ENCODE measurements at places on chromosomes 13 and 19. TPM values are rescaled to one million over a fixed set of nuclear protein-coding genes. Genes with fewer than 3 reads are reported as not detected.

GRCh38 chr19:37227996-37228395 lies 10.0 kb downstream of the ZNF383 start:
- no peak overlapping the region for H3K27ac ChIP-seq
- H3K4me1 ChIP-seq, result no peaks in the 10 kb centered on the region
- peaks cover 15% of the 10 kb centered on the region for H3K36me3 ChIP-seq
- no peaks in the 10 kb centered on the region for H3K27me3 ChIP-seq

UBXN6 gene
- 110 TPM for total RNA-seq

FZR1 gene
- total RNA-seq, result 48.0 TPM

MEF2B gene
- total RNA-seq, result 3.4 TPM

MYCBP2 gene
- total RNA-seq, result 96.4 TPM

DNA sequence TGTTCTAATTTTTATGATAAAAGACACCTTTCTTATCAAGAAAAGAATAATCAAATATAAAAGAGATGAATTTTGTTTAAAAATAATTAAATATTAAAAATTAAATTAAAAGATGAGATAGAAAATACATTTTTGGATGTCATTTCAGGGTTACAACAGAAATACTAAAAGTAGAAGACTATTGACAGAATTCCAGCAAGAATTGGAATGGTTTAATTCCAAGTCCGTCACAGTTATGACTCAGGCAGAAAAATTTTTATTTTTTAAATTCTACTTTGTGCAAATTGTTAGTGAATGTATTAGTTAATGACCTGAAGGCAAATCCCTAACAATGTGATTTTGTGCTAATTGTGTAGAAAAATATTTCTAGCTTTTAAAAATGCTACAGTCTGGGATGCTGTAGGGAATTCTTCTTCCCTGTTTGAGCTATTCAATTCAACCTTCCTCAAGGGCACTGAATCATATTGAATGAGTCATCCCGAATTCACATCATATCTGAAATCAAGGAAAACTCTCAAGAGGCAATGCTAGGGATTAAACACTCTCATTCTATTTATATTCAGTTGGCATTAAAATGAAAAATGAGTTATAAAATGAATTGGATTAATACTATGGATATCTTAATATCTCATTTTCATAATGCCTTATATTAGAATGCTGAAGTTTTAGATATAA lies 633.5 kb upstream of the ATXN8OS start:
- no peak overlapping the region for H3K27ac ChIP-seq
- no peak for DNase-seq
- no peaks in the 10 kb centered on the region for H3K4me1 ChIP-seq
- no peaks in the 10 kb centered on the region for H3K36me3 ChIP-seq

DNA sequence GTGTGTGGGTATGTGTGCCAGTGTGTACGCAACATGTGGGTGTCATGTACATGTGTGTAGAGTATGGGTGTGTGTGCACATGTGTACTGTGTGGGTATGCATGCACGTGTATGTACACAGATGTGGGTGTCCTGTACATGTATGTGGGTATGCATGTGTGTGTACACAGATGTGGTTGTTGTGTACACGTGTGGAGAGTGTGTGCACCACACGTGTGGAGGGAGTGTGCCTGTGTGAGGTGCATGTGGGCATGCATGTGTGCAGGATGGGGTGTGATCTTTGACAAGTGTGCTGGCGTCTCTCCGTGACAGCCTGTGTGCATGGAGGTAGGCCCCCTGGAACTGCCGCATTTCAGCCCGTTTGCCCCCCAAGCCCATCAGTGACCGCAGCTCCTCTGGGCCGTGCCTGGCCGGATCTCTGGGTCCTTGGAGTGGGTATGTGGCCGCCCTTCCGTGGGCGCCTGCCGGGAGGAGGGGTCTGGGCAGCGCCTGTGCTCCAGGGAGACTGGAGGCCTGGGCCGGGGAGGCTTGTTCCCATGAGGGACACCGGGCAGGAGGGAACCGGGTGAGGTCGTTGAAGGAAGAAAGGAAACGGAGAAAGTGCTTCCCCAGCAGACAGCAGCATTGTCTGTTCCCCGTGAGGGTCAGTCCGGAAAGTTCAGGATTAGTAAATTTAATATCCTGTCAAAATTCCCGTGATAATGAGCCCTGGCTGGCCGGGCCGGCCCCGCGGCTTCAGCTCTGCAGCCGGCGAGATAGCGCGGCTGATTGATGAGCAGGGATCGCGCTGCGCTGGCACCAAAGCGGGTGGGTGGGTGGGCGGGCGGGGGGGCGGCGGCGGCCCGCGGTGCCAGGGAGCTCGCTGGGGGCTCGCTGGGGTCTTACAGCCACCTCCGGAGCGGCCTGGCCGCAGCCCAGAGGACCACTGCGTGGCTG lies 91.1 kb upstream of the SOX1 start:
- H3K4me1 ChIP-seq, result no peaks in the 10 kb centered on the region
- no peaks in the 10 kb centered on the region for H3K36me3 ChIP-seq
- DNase-seq, result no peak
- no peak overlapping the region for H3K27ac ChIP-seq
- H3K27me3 ChIP-seq, result peaks cover 7% of the 10 kb centered on the region

GRCh38 chr13:56893843-56894242 lies 246.9 kb upstream of the PRR20A start:
- DNase-seq, result no peak
- no peaks in the 10 kb centered on the region for H3K36me3 ChIP-seq
- H3K4me1 ChIP-seq, result no peaks in the 10 kb centered on the region

GRCh38 chr19:45852983-45853382 lies 10.0 kb downstream of the SYMPK start:
- peaks cover 17% of the 10 kb centered on the region for H3K36me3 ChIP-seq
- no peaks in the 10 kb centered on the region for H3K4me1 ChIP-seq
- H3K27ac ChIP-seq, result no peak overlapping the region

CRYL1 gene
- 130 TPM for total RNA-seq

TEX26 gene
- not detected for total RNA-seq

TMEM205 gene
- total RNA-seq, result 150 TPM

- peak; percentile 13 for DNase-seq
- H3K27ac ChIP-seq, result no peak overlapping the region
- H3K4me1 ChIP-seq, result no peaks in the 10 kb centered on the region
- peaks cover 2% of the 10 kb centered on the region for H3K36me3 ChIP-seq
- no peak overlapping the region for H3K4me3 ChIP-seq
Observed at GRCh38 chr13:77048681-77049080, 21.7 kb upstream of the FBXL3 start.

GRCh38 chr13:49108196-49108595 lies 111.9 kb upstream of the MLNR start:
- H3K4me1 ChIP-seq, result no peaks in the 10 kb centered on the region
- H3K4me3 ChIP-seq, result no peak overlapping the region
- DNase-seq, result no peak
- no peak overlapping the region for H3K27ac ChIP-seq

MAP4K1 gene
- 17.7 TPM for total RNA-seq

DNA sequence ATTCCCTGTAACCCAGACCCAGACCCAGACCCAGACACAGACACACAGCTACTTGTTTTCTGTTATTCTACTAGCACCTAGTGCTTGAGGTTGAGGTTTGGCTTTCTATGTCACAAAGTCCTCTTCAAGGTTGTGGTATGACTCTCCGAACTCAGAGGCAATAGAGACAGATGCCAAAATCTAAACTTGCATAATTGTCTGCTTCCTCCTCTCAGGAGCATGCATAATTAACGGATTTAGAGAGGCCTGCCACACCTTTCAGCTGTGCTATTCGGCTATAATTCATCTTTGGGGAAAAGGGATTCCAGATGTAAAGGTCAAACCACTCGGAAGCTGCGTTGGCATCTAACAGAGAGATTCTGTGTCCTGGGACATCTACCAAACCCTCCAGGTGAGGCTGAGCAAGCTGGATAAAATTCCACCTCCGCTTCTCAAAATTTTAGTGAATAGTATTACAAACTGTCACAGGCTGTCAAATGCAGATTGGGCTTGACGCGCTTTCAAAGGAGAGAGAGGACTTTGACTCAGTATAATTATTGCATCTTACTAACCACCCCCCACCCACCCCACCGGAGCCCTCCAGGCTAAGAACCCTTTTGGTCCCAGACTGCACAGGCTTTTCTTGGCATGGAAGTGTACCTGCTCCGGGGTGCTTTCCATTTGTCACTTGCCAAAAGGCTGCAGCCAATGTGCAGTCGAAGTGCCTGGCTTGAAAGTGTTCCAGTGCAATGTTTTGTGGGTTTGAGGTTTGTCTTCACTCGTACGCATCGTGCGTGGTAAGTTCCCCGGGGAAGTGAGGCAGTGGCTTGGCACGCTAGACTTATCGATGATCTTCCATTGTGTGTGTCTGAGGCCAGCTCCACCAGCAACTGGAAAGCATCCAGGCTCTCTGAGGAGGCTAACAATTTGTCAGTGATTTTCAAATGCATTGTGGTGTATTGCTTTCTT lies 194.1 kb downstream of the TDRD3 start:
- no peak for DNase-seq
- no peak overlapping the region for H3K4me3 ChIP-seq
- no peaks in the 10 kb centered on the region for H3K36me3 ChIP-seq
- H3K4me1 ChIP-seq, result no peaks in the 10 kb centered on the region
- H3K27me3 ChIP-seq, result no peaks in the 10 kb centered on the region

ZNRF4 gene
- not detected for total RNA-seq
